Activated CD4-positive, alpha-beta T cell treated with anti-CD3 and anti-CD28 coated beads, Interleukin-2, amount 10 ng/mL, durations not matched to agents 24 days and 14 days (primary cell): ENCODE measurements at places on chromosomes 16 and 17. TPM values are rescaled to one million over a fixed set of nuclear protein-coding genes. Genes with fewer than 3 reads are reported as not detected.

CMTM1 gene
- total RNA-seq = 12.2 and 13.6 TPM in 2 replicates

C17orf107 gene
- total RNA-seq = 1.4 and 1.7 TPM in 2 replicates

KRT28 gene
- total RNA-seq = not detected in 2 replicates

SBK1 gene
- 0.85 and 1.5 TPM in 2 replicates for total RNA-seq

TNFRSF17 gene
- not detected in 2 replicates for total RNA-seq

RDM1 gene
- total RNA-seq = 2.6 and 2.9 TPM in 2 replicates

ZNF689 gene
- 14.0 and 14.6 TPM in 2 replicates for total RNA-seq

BTBD17 gene
- total RNA-seq = not detected in 2 replicates

BAIAP3 gene
- 0.30 TPM in 1 of 2 replicates, not detected in the other for total RNA-seq

KRT25 gene
- total RNA-seq = not detected in 2 replicates

FOXL1 gene
- 0.05 TPM in 1 of 2 replicates, not detected in the other for total RNA-seq

FBXL16 gene
- 6.4 and 6.8 TPM in 2 replicates for total RNA-seq

PPP1R9B gene
- 90.1 and 91.3 TPM in 2 replicates for total RNA-seq
